ENCODE measurements at places on chromosomes 16 and 17.

GRCh38 chr17:82668631-82669099, 20.4 kb upstream of the WDR45B start:
- peak; percentile 84 for DNase-seq

- no peak for DNase-seq
Observed at GRCh38 chr17:49775546-49776260, 11.8 kb upstream of the FAM117A start.

- no peak for DNase-seq
Observed at GRCh38 chr16:25066426-25066746, 45.2 kb upstream of the LCMT1 start.

DNA sequence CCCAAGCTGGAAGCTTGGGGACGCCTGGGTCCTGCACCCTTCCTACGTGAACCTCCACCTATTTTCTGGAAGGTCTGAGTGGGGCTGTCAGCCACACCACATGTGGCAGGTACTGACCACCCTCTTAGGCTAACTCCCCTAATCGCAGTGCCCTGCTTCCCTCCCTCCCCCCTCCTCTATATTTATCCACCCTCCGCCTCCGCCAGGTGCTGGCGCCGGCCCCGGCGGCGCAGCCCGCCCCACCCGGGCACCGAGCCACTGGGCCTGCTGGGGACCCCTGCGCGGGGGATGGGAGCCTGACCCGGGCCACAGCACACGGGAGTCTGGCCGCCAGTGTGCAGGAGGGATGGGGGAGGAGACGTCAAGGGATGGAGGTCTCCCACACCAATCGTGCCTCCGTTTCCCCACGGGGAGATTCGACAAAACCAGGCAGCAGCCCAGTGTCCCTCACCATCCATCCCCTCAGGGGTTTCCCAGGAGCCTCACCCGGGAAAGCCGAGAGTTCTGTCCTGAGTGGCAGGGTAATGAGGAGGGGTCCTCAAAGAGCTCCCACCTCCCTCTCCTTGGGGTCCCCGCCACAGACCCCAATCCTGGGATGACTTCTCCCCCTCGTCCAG, 1.3 kb downstream of the PLEKHH3 start:
- DNase-seq = no peak

GRCh38 chr17:63786971-63787711, 13.2 kb downstream of the DDX42 start:
- no peak for DNase-seq

DNA sequence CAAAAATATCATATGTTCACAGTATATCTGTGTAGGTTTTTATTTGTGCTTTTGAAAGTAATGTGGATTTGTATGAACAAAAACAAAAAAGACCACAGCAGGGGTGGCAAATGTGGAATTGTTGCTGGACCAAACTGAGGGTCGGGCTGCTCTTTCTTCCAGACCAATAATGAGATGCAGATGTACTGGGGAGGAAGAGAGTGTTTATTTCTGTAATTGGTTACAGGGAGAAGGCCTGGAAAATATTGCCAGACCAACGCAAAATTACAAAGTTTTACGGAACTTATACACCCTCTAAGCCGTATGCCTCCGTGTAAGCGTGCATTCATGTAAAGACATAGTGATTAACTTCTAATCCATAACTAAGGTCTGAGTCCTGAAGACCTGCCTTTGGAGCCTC, 353.9 kb upstream of the C16orf82 start:
- no peak for DNase-seq

- no peak for DNase-seq
Observed at GRCh38 chr16:73527187-73527586, 479.3 kb upstream of the ZFHX3 start.

GRCh38 chr16:2243031-2243528, 6.8 kb downstream of the DNASE1L2 start:
- no peak for DNase-seq

DNA sequence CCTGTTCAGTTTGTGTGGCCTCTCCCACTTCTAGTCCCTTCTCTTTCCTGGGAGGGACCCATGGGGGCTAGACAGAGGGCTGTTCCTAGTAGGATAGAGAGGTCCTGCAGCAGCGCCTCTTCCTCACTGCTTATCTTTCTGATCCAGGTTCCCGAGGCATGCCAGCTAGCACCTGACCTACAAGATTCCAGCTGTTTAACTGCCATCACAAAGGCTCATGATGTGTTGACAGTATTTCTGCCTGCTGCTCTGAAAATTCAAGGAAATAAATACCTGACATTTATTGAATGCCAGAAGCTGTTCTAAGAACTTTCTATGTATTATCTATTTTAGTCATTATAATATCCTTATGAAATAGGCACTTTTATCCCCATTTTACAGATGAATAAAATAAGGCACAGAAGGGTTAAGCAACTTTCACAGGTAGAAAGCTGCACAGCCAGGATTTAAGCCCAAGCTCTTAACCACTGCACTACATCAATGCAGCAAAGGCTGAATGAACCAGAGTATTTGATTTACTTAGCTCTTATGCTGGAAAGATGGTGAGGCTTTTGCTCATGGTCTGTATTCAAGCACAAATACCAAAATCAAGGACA, 38.8 kb downstream of the HEATR6 start:
- DNase-seq = no peak

GRCh38 chr17:47966079-47966519, 4.8 kb upstream of the CDK5RAP3 start:
- no peak for DNase-seq

DNA sequence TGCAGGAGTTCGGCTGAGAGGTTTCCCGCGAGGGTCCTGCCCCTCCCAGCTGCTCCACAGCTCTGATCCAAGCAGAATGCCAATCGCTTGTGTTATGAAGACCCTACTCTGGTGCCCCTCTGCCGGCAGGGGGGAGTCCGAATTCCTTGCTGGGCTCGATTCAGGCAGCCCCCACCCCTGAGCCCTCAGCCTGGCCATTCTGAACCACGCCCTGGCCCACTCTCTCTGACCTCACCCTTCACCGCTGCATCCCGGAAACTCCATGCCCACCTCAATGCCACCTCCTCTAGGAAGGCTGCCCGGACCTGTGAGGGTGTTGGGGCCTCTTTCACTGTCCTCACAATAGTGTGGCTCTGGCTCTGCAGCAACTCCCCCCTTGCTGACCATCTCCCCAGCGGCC, 7.9 kb upstream of the UBE2I start:
- no peak for DNase-seq

DNA sequence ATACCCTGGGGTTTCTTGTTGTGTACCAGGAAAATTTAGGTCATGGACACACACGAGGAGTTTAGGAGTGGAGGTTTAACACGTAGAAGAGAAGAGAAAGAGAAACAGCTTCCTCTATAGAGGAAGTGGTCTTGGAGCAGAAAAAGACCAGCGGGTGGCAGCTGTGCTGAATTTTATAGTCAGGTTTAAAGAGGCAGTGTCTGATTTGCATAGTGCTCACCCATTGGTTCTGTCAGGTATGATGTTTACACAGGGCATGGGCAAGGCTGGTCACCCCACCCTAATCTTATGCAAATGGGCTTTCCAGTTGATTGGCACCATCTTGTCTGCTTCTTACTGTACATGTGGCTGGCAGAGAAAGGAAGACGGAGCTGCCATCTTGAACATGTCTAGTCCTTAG, 309.0 kb downstream of the CDH13 start:
- no peak for DNase-seq

GRCh38 chr17:49817993-49818392, 29.5 kb downstream of the KAT7 start:
- DNase-seq = no peak

GRCh38 chr17:57311281-57312216, 55.2 kb downstream of the MSI2 start:
- no peak for DNase-seq

GRCh38 chr16:14042706-14043105, 28.4 kb upstream of the MRTFB start:
- DNase-seq = no peak

DNA sequence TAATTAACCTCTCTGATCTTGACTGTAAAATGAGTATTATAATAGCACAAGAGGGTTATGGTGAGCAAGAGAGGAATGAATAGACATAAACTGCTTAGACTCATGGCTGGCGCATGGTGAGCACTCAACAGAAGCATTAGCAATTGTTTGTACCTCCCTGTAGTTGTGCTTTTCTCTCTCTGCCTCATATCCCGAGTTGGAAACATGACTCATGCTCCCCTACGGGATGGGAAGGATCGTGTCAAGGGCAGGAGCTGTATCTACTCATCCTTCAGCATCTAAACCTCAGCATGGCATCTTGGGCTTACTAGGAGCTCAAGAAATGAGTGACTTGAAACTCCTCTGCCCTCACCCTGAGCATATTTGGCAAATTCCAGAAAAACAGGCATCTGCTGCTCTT, 299.6 kb downstream of the MAP2K4 start:
- no peak for DNase-seq

DNA sequence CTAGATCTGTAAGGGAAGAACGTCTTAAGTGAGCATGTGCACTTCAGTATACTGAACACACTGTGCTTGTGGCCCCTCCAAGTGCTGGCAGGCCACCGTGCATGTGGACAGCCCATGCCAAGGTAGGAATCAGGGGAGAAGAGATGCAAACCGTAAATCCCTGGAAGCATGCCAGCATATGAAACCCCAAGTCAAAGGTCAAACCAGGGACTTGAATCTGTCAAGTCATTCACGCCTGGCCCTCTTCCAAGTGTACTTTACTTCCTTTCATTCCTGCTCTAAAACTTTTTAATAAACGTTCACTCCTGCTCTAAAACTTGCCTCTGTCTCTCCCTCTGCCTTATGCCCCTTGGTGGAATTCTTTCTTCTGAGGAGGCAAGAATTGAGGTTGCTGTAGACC, 2.8 kb upstream of the ATXN2L start:
- no peak for DNase-seq

DNA sequence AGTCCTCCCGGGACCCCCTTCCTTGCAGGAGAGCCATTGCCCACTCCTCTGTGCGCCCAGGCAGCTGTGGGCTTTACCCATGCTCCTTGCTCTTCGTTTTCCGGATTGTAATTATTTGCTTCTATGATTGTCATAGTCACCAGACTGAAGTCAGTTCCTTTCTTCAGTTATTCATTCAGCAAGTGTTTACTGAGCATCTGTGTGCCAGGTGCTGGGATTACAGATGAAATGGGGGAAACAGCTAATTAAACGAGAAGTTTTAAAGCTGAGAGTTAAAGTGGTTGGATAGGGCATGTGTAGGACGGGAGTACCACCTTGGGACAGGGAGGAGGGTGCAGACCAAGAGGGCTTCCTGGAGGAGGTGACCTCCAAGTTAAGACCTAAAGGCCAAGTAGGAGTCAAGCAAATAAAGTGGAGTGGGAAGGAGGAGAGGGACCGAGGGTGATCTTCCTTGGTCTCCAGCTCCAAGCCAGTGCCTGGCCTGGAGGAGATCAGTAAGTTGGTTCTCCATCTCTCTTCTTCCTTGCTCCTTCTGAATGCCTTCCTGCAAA, 126.6 kb downstream of the OR1D5 start:
- no peak for DNase-seq

DNA sequence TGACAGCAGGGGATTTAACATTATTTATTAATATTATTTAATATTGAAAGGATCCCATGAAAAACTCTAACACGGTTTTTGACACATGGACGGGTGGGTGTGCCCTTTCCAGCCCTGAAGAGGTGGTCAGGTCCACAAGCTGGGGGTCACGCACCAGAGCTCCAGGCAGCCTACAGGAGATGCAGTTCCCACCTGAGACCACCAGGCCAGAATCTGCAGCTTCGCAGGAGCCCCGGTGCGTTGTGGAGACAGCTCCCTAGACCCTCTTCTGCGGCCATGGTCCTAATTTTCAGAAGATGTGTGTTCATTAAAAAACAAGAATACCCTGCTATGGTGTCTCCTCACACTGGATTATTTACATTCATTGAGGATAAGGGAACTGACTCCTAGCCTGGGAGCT, 331.1 kb downstream of the C16orf95 start:
- no peak for DNase-seq

- no peak for DNase-seq
Observed at GRCh38 chr17:59425085-59425931, 93.9 kb downstream of the YPEL2 start.

DNA sequence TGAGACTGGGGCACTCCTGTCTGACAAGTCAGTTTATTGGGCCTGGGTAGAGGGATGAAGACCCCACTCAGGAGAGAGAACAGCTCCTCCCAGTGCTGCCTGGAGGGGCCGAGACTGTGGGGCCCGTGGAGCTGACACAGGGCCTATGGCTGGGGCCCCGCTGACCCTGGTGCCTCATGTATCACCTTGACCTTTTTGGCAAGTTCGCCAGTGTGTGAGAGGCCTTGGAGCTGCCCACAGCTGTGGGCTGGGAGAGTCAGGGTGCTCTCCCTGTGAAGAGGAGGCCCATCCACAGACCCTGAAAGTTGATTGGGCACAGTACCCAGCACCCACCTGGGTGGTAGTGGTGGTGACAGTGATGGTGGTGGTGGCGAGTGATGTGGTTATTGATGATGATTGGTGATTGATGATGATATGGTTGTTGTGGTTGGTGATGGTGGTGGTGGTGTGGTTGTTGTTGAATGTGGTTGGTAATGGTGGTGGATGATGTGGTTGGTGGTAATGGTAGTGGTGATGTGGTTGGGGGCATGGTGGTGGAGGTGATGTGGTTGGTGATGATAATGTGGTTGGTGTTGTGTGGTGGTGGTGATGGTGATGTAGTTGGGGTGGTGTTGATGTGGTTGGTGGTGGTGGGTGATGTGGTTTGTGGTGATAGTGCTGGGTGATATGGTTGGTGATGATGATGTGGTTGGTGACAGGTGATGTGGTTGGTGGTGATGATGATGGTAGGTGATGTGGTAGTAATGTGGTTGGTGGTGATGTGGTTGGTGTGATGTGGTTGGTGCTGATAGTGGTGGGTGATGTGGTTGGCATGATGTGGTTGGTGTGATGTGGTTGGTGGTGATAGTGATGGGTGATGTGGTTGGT, 29.1 kb downstream of the BAHCC1 start:
- DNase-seq = no peak

GRCh38 chr16:22027633-22028032, 19.7 kb downstream of the MOSMO start:
- DNase-seq = no peak

DNA sequence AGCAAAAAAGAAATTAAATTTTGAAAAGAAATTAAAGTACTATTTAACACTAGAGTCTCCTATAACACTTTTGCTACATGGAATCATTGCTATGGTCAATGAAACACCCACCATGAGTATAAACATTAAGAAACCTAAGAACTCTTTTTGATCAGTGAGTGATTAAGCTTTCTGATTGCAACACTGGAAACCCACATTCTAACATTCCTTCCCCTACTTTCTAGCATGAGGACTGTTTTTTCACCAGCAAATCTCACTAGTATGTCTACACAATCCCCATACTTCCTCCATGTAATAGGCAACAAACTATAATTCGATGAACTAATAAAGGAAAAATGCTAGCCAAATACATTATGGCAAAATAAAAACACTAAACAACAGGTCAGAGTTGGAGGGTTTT, 54.7 kb downstream of the SKAP1 start:
- DNase-seq = no peak

GRCh38 chr17:74431568-74432423, at the start of gene GPRC5C:
TSS of gene GPRC5C (plus strand) at chr17:74432088. CDS start at chr17:74439777, 7,689 bp downstream.
- no peak for DNase-seq

- DNase-seq = no peak
Observed at GRCh38 chr16:1643521-1643920, 31.4 kb downstream of the CRAMP1 start.
